ENCODE measurements at places on chromosomes 6 and 20. TPM values are rescaled to one million over a fixed set of nuclear protein-coding genes. Genes with fewer than 3 reads are reported as not detected.

- DNase-seq, result no peak
Observed at GRCh38 chr6:19477563-19477962, 359.6 kb upstream of the ID4 start.

DNA sequence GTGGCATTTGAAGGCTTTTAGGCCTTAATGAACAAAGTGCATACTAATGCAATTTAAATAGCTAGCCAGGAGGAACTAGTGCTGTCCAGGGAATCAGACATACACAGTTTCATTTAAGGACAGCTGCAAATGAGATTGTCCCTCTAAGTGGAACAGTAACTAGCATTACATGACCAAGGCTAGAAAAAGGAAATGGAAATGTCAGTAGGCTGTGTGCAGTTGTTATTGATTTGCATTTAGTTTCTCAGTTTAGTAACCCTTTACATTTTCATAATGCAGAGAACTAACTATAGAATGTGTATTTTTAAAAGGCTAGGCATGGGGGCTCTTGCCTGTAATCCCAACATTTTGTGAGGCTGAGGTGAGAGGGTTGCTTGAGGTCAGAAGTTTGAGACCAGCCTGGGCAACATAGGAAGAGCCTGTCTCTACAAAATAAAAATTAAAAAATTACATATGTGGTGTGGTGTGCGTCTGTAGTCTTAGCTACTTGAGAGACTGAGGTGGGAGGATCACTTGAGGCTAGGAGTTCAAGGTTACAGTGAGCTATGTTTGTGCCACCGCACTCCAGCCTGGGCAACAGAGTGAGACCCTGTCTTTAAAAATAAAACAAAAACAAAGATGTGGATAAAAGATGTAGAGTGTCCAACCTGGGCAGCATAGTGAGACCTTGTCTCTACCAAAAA is 468.0 kb downstream of the UTRN start:
- DNase-seq, result no peak

GRCh38 chr6:31350196-31351032 is 6.6 kb downstream of the HLA-B start:
- no peak for DNase-seq

- no peak for DNase-seq
Observed at GRCh38 chr20:824916-825315, 8.6 kb upstream of the FAM110A start.

GRCh38 chr6:44010411-44011349 is 116.6 kb downstream of the MRPL14 start:
- DNase-seq, result peak; percentile 45

GRCh38 chr20:58778760-58779159 is 71.9 kb downstream of the GNAS-AS1 start:
- no peak for DNase-seq

- DNase-seq, result no peak
Observed at GRCh38 chr6:111530667-111531066, 47.6 kb upstream of the REV3L start.

- no peak for DNase-seq
Observed at GRCh38 chr6:126372626-126373025, 32.7 kb downstream of the CENPW start.

GRCh38 chr20:1526896-1527295 is 30.6 kb downstream of the SIRPD start:
- DNase-seq, result no peak

GRCh38 chr6:36754582-36755434 is 57.2 kb downstream of the RAB44 start:
- no peak for DNase-seq

DNA sequence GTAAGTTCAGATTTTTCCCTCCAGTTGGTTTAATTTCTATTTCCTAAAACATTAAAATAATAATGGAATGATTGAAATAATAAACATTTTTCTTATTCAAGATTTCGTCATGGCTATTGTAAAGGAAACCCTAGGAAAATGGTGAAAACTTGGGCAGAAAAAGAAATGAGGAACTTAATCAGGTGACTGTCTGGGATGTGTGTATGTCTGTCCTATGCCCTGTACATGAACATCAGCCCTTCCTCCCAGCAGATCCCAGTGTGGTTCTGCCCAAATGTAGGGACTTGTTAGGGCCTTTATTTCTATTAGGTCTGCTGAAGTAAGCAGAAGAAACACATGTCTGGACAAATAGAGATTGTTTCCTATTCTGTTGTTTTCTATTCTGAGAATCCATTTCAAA is 13.1 kb downstream of the RIOK1 start:
- DNase-seq, result no peak

GRCh38 chr20:15967334-15967733 is 605.9 kb downstream of the KIF16B start:
- no peak for DNase-seq

DNA sequence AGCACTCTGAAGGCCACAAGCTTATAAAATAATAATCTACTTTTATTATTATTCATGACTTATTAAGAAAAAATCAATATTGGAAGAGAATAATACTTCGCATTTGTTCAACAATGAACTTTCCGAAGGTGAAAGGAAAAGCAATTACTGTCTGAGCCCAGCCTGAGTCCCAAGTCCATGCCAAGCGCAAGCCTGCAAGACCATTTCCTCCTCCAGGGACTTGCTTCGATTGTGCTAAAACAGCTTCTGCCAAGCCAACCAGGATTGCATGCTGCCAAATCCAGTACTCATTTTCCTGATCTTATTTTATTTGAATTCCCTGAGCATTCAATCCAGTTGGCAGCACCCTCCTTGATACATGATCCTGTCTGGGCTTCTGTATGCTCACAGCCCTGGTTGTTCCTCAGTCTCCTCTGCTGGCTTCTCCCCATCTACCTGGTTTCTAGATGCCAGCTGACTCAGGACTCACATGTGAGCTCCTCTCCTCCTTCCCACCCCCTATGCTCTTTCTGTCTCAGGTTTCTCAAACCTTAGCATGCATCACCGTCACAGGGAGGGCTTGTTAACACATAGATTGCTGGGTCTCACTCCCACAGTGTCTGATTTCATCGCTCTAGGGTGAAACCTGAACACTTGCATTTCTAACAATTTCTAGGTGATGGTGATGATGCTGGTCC is 55.9 kb upstream of the PSMF1 start:
- no peak for DNase-seq

GRCh38 chr6:77561768-77562314 is 91.0 kb upstream of the MEI4 start:
- DNase-seq, result no peak

DNA sequence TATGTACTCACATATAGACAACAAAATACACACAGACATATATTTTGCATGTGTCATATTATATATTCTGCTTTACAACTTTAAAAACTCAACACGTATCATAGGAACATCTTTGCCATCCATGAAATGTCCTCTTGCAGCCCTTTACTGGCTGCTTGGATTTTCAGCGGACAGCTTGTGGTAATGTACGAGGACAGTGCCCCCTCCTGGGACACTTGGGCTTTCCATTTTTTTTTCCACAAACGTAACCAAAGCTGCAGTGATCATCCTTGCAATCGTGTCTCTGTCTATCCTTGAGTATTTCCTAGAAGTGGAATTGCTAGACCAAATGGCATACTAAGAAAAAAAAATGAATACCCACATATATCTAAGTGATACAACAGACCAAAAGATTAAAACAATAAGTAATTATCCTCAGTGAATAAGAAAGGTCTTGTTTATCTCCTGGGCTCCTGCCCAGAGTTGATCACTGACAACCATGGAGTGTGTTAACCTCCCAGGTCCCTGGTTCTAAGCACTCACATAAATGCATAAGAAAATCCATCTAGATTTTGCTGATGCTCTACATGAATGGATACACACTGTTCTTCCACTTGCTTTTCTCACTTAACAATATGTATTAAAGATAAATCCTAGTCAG is 18.1 kb downstream of the BPI start:
- DNase-seq, result no peak

- no peak for DNase-seq
Observed at GRCh38 chr6:150741633-150742200, 123.8 kb upstream of the MTHFD1L start.

GRCh38 chr20:18904624-18905023 is 91.0 kb downstream of the SCP2D1 start:
- DNase-seq, result no peak

DNA sequence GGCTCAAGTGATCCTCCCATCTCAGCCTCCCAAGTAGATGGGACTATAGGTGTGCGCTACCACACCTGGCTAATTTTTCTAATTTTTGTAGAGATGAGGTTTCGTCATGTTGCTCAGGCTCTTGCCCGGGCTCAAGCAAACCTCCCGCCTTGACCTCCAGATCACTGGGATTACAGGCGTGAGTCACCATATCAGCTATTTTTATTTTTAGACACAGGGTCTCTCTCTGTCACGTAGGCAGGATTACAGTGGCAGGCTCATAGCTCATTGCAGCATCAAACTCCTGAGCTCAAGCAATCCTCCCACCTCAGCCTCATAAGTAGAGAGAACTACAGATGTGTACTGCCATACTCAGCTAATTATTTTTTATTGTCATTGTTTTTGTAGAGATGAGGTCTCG is 41.7 kb downstream of the SLC23A2 start:
- no peak for DNase-seq

DNA sequence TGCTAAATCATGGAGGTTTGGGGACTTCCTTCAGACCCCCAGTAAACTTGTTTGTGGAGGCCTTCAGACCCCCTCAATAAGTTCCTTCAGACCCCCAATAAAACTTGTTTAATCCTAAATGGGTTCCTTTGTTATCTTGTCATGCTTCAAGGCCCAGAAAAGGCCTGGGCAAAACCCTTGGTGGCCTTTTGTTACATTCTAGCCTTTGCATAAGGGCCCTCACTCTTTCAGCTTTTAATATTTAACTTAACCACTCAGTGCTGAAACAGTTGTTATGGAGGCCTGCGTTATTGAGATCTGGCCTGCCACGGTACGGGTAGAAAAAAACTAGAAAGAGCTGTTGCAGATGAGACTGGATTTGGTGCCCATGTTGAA is 4.3 kb upstream of the DYNLRB1 start:
- DNase-seq, result no peak

HLA-DMA gene
- 15.8 TPM for total RNA-seq

OXT gene
- total RNA-seq, result not detected

TFAP2A gene
- not detected for total RNA-seq

PRPH2 gene
- total RNA-seq, result 4.3 TPM

EYA2 gene
- 3.6 TPM for total RNA-seq

TRAPPC3L gene
- total RNA-seq, result not detected

CD109 gene
- 30.7 TPM for total RNA-seq

MAN1A1 gene
- 109 TPM for total RNA-seq

CAGE1 gene
- not detected for total RNA-seq

PTK7 gene
- 26.4 TPM for total RNA-seq

HLA-DRB1 gene
- 30.3 TPM for total RNA-seq
